ENCODE measurements at places on chromosomes 3 and 15.

- H3K27me3 ChIP-seq: no peaks in the 10 kb centered on the region
- no peak overlapping the region for H3K4me3 ChIP-seq
- H3K36me3 ChIP-seq: no peaks in the 10 kb centered on the region
- no peak for DNase-seq
Measured at GRCh38 chr3:116566478-116566960, 121.2 kb upstream of the LSAMP start.

DNA sequence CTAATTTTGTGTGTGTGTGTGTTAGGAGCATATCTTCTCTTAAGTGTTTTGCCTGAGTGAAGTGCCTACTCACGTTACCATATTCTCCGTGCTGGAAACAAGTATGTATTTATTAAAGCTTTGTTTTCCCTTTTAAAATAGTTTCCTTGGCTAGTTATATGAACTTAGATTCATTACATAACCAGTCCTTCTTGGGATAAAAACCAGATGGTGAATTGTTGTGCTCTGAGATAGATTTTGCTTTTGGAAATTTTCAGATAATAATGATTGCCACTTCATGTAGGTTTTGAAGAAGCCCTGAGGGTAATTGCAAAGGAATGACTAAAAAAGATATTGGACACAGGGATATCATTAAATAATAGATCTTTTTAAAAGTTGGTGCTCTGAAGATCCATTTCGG lies 390.2 kb upstream of the SGO1 start:
- H3K4me1 ChIP-seq: no peaks in the 10 kb centered on the region
- no peak overlapping the region for H3K4me3 ChIP-seq
- DNase-seq: no peak
- no peak overlapping the region for H3K27ac ChIP-seq

DNA sequence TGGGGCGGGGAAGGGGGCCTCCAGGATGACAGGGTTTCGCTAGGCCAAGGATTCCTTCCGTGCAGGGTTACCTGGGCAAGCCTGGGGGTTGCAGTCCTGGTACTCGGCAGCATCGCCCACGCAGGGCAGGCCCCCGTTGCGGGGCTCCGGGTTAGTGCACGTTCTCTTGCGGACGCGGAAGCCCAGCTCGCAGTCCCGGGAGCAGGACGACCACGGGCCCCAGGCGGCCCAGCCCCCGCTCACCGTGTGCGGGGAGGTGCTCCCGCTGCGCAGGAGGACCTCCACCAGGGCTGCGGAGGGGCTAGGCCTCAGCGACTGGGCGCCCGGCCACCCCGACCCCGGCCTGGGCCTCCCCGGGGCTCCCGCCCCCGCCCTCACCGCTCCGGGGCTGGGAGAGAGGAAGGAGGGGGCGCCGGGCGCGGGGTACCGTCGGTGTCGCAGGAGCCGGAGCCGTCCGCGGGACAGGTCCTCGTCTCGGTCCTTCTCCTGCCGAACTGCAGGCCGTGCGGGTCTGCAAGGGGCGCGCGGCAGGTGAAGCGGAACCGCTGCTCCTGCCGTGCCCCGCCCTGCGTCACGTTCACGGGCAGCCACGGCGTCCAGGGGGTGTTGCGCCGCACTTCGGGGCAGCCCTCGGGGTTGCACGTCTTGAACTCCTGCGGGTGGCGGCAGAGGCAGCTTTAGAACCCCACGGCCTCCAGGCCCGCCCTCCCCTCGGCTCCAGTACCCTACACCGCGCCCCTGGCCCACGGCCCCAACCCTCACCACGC lies 114.6 kb downstream of the SEMA5B start:
- H3K27me3 ChIP-seq: no peaks in the 10 kb centered on the region
- H3K4me3 ChIP-seq: no peak overlapping the region
- H3K27ac ChIP-seq: no peak overlapping the region
- no peaks in the 10 kb centered on the region for H3K4me1 ChIP-seq
- DNase-seq: no peak

- H3K4me3 ChIP-seq: no peak overlapping the region
- no peaks in the 10 kb centered on the region for H3K27me3 ChIP-seq
- no peak overlapping the region for H3K27ac ChIP-seq
- H3K36me3 ChIP-seq: no peaks in the 10 kb centered on the region
Measured at GRCh38 chr3:52242039-52242438, 3.1 kb upstream of the TWF2 start.

GRCh38 chr3:5731100-5731499 lies 543.6 kb downstream of the EDEM1 start:
- no peaks in the 10 kb centered on the region for H3K36me3 ChIP-seq
- DNase-seq: no peak
- no peaks in the 10 kb centered on the region for H3K27me3 ChIP-seq
- no peak overlapping the region for H3K27ac ChIP-seq

DNA sequence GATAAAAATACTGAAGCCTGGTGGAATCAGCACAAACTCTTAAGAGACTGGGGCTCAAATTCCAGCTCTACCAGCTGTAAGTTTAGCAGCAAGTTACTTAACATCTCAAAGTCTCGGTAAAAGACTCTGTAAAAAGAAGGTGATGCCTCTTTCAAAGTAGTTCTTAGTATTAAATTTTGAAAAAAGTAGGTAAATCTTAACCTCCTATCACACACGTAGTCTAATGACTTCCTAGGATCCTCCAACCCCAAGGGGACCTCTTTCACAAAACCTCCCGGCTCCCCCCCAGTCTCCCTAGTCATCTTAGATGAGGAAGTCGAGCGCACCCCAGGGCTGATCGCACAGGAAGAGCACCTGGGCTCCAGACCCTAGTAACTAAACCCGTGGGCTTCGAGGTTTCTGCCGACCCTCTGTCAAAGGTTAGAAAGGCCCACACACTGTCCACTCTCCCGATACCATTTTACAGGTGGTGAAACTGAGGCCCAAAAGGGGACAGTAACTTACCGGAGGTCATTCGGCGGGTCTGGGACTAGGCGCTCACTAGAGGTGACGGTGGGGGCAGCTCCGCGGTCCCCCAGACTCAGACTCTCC lies 427 bp downstream of the MBD4 start:
- peaks cover 89% of the 10 kb centered on the region for H3K4me1 ChIP-seq
- H3K36me3 ChIP-seq: no peaks in the 10 kb centered on the region
- H3K27ac ChIP-seq: peak overlapping the region; percentile 90
- peak; percentile 50 for DNase-seq
- H3K27me3 ChIP-seq: no peaks in the 10 kb centered on the region

DNA sequence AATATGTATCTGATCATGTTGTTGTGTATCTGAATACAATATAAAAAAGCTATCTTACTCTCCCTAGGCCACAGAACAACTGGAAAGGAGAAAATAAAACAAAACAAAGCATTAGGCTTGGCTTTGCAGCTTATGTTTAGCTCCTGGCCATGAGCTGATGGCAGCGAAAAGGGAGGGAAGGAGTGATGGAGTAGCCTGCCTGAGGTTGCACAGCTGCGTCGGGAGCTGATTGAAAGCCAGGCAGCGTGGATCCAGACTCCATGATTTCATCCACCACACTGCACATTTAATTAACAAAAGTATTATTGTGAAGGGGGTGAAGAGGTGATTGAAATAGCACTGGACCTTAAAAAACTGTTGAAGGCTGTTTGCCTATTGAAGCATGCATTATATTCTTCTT lies 212.2 kb downstream of the GABRG3 start:
- DNase-seq: no peak
- no peak overlapping the region for H3K27ac ChIP-seq
- no peak overlapping the region for H3K4me3 ChIP-seq
- H3K4me1 ChIP-seq: no peaks in the 10 kb centered on the region
- H3K36me3 ChIP-seq: no peaks in the 10 kb centered on the region
- H3K27me3 ChIP-seq: no peaks in the 10 kb centered on the region

- no peak overlapping the region for H3K27ac ChIP-seq
- DNase-seq: no peak
- H3K27me3 ChIP-seq: no peaks in the 10 kb centered on the region
- H3K36me3 ChIP-seq: no peaks in the 10 kb centered on the region
Measured at GRCh38 chr3:41532976-41533375, 333.7 kb downstream of the CTNNB1 start.

DNA sequence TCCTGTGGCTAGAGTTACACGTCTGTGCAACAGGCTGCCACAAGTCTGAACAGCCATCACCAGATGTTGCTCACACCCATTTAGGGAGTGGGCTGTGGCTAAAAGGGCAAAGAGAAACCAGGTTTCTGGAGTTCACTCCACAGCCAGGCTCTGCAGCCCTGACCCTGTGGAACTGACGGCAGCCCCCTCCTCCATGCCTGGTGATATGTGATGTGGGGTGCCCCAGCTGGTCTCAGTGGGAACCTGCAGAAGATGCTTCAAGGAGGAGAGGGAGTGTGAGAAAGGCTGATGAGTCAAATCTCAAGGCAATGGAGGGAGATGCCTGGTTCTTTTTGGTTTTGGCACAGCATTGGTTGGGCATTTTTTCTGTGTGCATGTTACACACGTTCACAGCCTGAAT lies 130.6 kb downstream of the TPRA1 start:
- H3K4me3 ChIP-seq: no peak overlapping the region
- no peak for DNase-seq
- H3K4me1 ChIP-seq: peaks cover 22% of the 10 kb centered on the region
- peaks cover 23% of the 10 kb centered on the region for H3K27me3 ChIP-seq
- H3K36me3 ChIP-seq: no peaks in the 10 kb centered on the region
- H3K27ac ChIP-seq: no peak overlapping the region

GRCh38 chr15:40528801-40529200 lies 36.0 kb downstream of the CCDC32 start:
- no peaks in the 10 kb centered on the region for H3K27me3 ChIP-seq
- no peak for DNase-seq
- no peaks in the 10 kb centered on the region for H3K36me3 ChIP-seq
- no peak overlapping the region for H3K27ac ChIP-seq
- H3K4me1 ChIP-seq: no peaks in the 10 kb centered on the region

- H3K27ac ChIP-seq: no peak overlapping the region
- no peak overlapping the region for H3K4me3 ChIP-seq
- no peaks in the 10 kb centered on the region for H3K27me3 ChIP-seq
- H3K4me1 ChIP-seq: no peaks in the 10 kb centered on the region
- DNase-seq: no peak
Measured at GRCh38 chr3:112693186-112693585, 52.2 kb upstream of the CCDC80 start.

- no peaks in the 10 kb centered on the region for H3K4me1 ChIP-seq
- no peak for DNase-seq
- H3K27me3 ChIP-seq: no peaks in the 10 kb centered on the region
- H3K4me3 ChIP-seq: no peak overlapping the region
- H3K27ac ChIP-seq: no peak overlapping the region
Measured at GRCh38 chr3:122873741-122874515, 79.1 kb downstream of the SLC49A4 start.

DNA sequence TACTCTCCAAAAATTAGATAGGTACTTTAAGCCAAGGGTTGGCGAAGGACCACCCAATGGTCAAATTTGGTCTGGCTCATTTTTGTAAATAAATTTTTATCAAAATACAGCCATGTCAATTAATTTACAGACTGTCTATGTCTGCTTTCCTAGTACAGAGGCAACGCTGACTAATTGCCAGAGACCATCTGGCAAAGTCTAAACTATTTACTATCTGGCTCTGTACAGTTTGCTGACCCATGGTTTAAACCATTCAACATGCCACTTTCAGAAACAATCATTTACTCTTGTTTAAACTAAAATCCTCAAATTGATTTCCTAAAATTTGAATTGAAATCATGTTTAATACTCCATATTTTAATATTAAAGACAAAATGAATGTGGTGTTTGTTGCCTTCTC lies 25.9 kb downstream of the CBLB start:
- no peaks in the 10 kb centered on the region for H3K36me3 ChIP-seq
- no peak for DNase-seq
- no peaks in the 10 kb centered on the region for H3K27me3 ChIP-seq
- peaks cover 71% of the 10 kb centered on the region for H3K4me1 ChIP-seq
- H3K4me3 ChIP-seq: no peak overlapping the region

GRCh38 chr3:187735837-187736236 lies 9.4 kb downstream of the BCL6 start:
- peak overlapping the region; percentile 94 for H3K27ac ChIP-seq
- DNase-seq: no peak
- H3K36me3 ChIP-seq: no peaks in the 10 kb centered on the region
- H3K4me1 ChIP-seq: no peaks in the 10 kb centered on the region
- H3K4me3 ChIP-seq: peak overlapping the region; percentile 79
- no peaks in the 10 kb centered on the region for H3K27me3 ChIP-seq

GRCh38 chr15:32685576-32685975 lies 32.2 kb upstream of the GREM1 start:
- H3K36me3 ChIP-seq: no peaks in the 10 kb centered on the region
- H3K4me3 ChIP-seq: no peak overlapping the region
- H3K27me3 ChIP-seq: no peaks in the 10 kb centered on the region
- peaks cover 24% of the 10 kb centered on the region for H3K4me1 ChIP-seq
- H3K27ac ChIP-seq: no peak overlapping the region

DNA sequence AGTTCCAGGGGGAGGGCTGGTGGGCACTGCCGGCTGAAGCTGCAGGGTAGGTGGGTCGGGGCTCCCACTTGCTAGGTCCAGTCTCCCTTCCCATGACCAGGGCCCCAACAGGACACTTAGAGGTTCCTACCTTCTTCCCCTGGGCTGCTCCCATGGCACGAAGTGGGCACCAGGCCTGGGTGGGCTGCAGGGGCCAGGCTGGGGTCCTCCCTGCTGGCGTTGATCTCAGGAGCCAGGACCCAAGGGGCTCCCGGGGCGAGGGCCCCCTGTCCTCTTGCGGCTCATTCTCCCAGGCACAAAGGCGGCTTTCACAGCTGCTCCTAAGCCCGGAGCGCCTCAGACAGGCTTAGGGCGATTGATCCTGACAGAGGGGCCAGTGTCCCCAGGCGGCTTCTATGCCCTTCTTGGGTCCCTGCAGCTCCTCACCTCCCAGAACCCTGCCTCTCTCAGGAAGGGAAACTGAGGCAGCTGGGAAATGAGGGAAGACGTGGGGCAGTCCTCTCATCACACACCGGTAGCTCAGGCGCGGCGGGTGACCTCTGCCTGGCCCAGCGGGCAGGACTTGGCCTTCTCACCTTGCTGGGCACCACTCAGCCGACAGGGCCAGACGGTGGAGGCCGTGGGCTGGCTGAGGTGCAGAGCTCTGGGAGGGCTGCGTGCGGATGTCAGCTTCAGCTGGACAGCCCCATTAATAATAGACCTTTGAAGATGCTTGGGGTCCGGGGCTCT lies 39.6 kb downstream of the FAM3D start:
- peak overlapping the region; percentile 87 for H3K27ac ChIP-seq
- no peak for DNase-seq
- peak overlapping the region; percentile 55 for H3K4me3 ChIP-seq
- H3K27me3 ChIP-seq: no peaks in the 10 kb centered on the region
- no peaks in the 10 kb centered on the region for H3K36me3 ChIP-seq

- H3K4me3 ChIP-seq: peak overlapping the region; percentile 11
- no peaks in the 10 kb centered on the region for H3K27me3 ChIP-seq
- no peak overlapping the region for H3K27ac ChIP-seq
- no peaks in the 10 kb centered on the region for H3K4me1 ChIP-seq
- no peaks in the 10 kb centered on the region for H3K36me3 ChIP-seq
Measured at GRCh38 chr3:191424881-191425280, 36.1 kb upstream of the PYDC2 start.

- H3K4me1 ChIP-seq: no peaks in the 10 kb centered on the region
- no peak for DNase-seq
- H3K36me3 ChIP-seq: no peaks in the 10 kb centered on the region
- no peak overlapping the region for H3K27ac ChIP-seq
- H3K4me3 ChIP-seq: no peak overlapping the region
Measured at GRCh38 chr15:76376816-76377215, 40.2 kb downstream of the ISL2 start.

- H3K27me3 ChIP-seq: no peaks in the 10 kb centered on the region
- no peaks in the 10 kb centered on the region for H3K36me3 ChIP-seq
- peak overlapping the region; percentile 50 for H3K27ac ChIP-seq
- DNase-seq: peak; percentile 22
- H3K4me1 ChIP-seq: peaks cover 31% of the 10 kb centered on the region
Measured at GRCh38 chr3:25513642-25514266, 85.7 kb downstream of the RARB start.

GRCh38 chr3:187935623-187936156 lies 190.4 kb upstream of the BCL6 start:
- no peak overlapping the region for H3K4me3 ChIP-seq
- H3K27ac ChIP-seq: no peak overlapping the region
- no peak for DNase-seq
- no peaks in the 10 kb centered on the region for H3K4me1 ChIP-seq
- H3K36me3 ChIP-seq: no peaks in the 10 kb centered on the region
